Lower lobe of right lung (tissue), 2 donors: ENCODE measurements at places on chromosomes 11 and 22. TPM values are rescaled to one million over a fixed set of nuclear protein-coding genes. Genes with fewer than 3 reads are reported as not detected.

DNA sequence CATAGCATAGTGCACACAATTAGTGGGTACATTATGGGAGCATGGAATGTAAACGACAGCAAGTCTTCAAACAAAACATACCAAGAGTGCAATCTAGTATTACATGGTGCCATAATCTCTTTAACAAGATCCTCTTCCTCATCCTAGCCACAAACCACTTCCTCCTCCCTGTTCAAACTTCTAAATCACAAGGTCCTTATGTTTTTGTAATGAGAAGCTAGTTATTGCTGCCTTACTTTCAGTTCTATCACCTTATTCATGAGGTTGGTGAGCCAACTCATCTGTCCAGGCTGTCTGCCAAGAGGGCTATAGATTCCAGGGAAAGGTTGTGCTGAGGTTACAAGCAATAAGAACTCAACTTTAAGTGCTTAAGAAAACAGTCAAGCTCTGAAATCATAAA, 195.4 kb upstream of the ARHGAP20 start:
- DNase-seq: no peak
- no peaks in the 10 kb centered on the region for H3K36me3 ChIP-seq
- peaks cover 12% of the 10 kb centered on the region for H3K4me1 ChIP-seq

DNA sequence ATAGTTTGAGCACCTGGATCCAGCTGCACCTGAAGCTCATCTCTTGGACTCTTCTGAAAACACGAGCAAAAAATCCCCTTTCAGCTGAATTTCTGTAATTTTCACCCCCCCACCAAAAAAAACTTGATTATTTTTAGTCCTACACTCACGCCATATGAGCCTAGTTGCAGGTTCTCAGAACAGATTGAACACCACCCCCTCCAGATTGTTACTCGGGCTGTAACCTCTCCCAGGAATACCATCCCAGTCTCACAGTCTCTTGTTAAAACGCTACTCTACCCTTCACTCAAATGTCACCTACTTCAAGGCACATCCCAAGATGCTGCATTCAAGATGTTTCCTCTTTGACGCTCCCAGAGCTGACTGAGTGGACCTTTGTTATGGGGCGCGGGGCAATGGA, 96.3 kb upstream of the PRDM11 start:
- no peak overlapping the region for H3K27ac ChIP-seq
- no peaks in the 10 kb centered on the region for H3K36me3 ChIP-seq
- no peak for DNase-seq
- H3K4me3 ChIP-seq: no peak overlapping the region
- no peaks in the 10 kb centered on the region for H3K27me3 ChIP-seq

DNA sequence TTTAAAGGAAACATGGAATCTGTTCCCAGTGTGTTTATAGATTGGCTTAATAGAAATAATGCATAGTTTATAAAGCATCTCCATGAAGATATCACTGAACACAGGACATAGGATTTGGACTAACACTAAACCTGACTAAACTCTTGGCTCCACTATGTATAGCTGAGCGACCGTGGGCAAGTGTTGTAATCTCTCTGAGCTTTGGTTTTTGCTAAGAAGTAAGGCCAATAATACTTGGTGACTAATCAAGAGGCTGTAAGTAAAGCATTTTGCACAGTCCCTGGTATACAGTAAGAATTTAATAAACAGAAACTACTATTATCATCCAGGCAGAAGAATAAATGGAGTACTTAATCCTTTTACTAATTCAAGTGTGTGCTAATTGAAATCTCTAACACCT, 125.5 kb upstream of the MTMR2 start:
- no peaks in the 10 kb centered on the region for H3K27me3 ChIP-seq
- no peak overlapping the region for H3K4me3 ChIP-seq
- DNase-seq: no peak
- peaks cover 55% of the 10 kb centered on the region for H3K4me1 ChIP-seq

The APOA4 gene
- total RNA-seq: not detected

DNA sequence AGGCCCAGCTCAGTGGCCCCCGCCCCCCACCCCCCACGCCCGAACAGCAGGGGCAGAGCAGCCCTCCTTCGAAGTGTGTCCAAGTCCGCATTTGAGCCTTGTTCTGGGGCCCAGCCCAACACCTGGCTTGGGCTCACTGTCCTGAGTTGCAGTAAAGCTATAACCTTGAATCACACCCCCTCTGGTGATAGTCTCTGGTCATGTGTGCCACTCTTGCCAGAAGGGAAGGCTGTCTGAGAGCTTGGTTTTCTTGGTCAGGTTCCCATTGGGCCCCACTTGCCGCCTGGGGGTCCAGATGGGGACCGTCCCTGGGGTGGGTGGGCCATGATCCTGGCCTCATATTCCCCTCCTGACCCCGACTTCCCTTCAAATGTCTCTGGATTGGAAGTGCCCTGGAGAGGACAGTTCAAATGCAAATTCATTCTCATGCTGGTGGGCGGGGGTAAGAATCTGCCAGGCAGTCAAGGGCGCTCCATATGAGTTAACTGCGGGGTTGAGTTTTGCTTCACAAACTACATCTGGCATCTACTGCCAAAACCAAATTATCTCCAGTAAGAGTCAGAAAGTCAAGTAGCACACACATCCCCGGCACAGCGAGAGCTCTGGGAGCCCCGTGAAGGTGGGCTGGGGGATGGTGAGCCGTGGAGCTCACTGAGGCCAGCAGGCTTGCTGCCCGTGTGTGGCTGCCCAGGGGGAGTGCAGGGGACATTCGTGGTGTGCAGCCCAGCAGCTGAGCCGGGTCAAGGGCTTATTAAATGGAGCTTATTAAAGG, 35.7 kb downstream of the B3GAT1 start:
- peak; percentile 14 for DNase-seq
- no peak overlapping the region for H3K27ac ChIP-seq
- no peaks in the 10 kb centered on the region for H3K4me1 ChIP-seq
- H3K36me3 ChIP-seq: no peaks in the 10 kb centered on the region
- no peaks in the 10 kb centered on the region for H3K27me3 ChIP-seq
- H3K4me3 ChIP-seq: no peak overlapping the region

DNA sequence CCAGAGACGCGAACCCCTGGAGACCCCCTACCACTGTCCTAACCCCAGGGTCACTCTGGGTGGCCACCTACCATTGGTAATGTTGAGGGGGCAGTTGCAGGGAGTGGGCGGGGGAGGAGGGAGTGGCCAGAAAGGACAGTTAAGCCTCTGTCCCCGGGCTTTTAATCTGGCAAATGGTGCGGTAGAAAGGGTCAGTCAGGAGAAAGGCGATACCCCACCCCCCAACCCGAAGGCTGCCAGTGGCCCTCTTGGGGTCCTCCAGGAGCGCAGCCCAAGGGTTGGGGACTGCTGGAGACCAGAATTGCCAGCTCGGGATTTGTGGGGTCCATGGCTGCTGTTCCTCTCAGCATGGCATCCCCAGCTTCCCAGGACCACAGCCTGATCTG, 742 bp downstream of the P2RY2 start:
- peak overlapping the region; percentile 65 for H3K4me3 ChIP-seq
- H3K4me1 ChIP-seq: peaks cover 39% of the 10 kb centered on the region
- H3K36me3 ChIP-seq: no peaks in the 10 kb centered on the region
- H3K27me3 ChIP-seq: no peaks in the 10 kb centered on the region

GRCh38 chr11:31237819-31238760, 131.4 kb downstream of the DCDC1 start:
- no peak overlapping the region for H3K27ac ChIP-seq
- no peak for DNase-seq
- no peaks in the 10 kb centered on the region for H3K27me3 ChIP-seq
- no peaks in the 10 kb centered on the region for H3K4me1 ChIP-seq
- H3K4me3 ChIP-seq: no peak overlapping the region

DNA sequence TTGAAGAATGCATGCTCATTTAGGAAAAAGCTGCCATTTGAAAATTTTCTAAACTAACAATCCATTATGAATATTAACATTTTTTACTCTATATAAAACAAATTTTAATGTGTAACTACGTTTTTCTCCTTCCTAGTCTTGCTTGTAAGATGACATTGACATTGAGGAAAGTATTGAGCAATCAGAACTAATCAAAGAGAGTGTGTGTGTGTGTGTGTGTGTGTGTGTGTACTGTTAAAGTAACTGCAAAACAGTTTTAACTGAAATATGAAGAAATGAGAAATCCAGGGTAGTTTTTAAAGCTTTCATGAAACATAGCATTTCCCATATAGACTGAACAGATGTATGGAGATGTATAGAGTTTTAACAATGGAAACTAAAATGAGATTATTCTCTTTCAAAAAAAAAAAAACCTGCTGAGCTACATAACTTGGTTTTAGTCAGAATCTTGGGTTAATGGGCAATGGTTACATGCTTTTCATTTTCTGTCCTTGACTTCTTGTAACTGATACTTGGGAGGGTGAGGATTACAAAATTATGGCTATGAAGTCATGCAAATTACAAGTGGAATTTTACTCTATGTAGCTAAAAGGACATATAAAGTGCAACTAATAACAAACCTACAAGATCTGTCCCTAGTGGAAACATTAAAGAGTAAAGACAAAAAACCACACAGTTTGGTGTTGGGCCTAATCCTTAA, 2.0 kb downstream of the PDGFD start:
- no peak overlapping the region for H3K27ac ChIP-seq
- no peaks in the 10 kb centered on the region for H3K36me3 ChIP-seq
- H3K4me3 ChIP-seq: no peak overlapping the region
- no peak for DNase-seq
- H3K27me3 ChIP-seq: peaks cover 11% of the 10 kb centered on the region

The SMIM35 gene
- total RNA-seq: not detected

- peaks cover 9% of the 10 kb centered on the region for H3K4me1 ChIP-seq
- no peaks in the 10 kb centered on the region for H3K27me3 ChIP-seq
Measured at GRCh38 chr11:74744277-74744676, 4.4 kb upstream of the RNF169 start.

The NPAS4 gene
- not detected for total RNA-seq

- H3K27me3 ChIP-seq: no peaks in the 10 kb centered on the region
- H3K36me3 ChIP-seq: no peaks in the 10 kb centered on the region
- H3K4me1 ChIP-seq: no peaks in the 10 kb centered on the region
- H3K27ac ChIP-seq: no peak overlapping the region
- no peak for DNase-seq
- H3K4me3 ChIP-seq: no peak overlapping the region
Measured at GRCh38 chr22:31367426-31367825, 21.3 kb upstream of the PATZ1 start.

DNA sequence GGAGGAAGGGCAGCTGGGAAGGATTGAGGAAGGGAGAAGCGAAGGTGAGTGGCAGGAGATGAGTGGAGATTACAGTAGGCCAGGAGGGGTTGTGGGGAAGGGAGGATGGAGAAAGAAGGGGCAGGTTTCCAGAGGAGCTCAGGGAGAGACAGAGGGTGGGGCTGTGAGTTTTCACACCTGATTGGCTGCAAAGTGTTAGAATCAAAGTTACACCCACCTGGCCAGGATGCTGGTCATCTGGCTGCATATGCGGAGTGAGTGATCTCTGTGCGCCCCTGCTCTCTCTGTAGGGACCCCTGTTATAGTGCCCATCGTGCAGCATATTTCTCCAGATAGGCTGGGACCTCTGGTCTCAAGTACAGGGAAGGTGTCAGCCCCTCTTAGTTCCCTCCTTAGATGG, 18.3 kb downstream of the AMPD3 start:
- H3K4me3 ChIP-seq: no peak overlapping the region
- H3K27ac ChIP-seq: no peak overlapping the region
- H3K4me1 ChIP-seq: no peaks in the 10 kb centered on the region
- DNase-seq: no peak
- no peaks in the 10 kb centered on the region for H3K36me3 ChIP-seq

The DERL3 gene
- 5.8 TPM for total RNA-seq

The KCNK7 gene
- total RNA-seq: 1.7 TPM
